ENCODE measurements at places on chromosomes 7 and 10. TPM values are rescaled to one million over a fixed set of nuclear protein-coding genes. Genes with fewer than 3 reads are reported as not detected.

- H3K4me1 ChIP-seq: no peaks in the 10 kb centered on the region
- H3K4me3 ChIP-seq: no peak overlapping the region
- DNase-seq: no peak
- peaks cover 3% of the 10 kb centered on the region for H3K27me3 ChIP-seq
These were observed 574.9 kb downstream of the GLRX3 start for GRCh38 chr10:130711072-130711471.

DNA sequence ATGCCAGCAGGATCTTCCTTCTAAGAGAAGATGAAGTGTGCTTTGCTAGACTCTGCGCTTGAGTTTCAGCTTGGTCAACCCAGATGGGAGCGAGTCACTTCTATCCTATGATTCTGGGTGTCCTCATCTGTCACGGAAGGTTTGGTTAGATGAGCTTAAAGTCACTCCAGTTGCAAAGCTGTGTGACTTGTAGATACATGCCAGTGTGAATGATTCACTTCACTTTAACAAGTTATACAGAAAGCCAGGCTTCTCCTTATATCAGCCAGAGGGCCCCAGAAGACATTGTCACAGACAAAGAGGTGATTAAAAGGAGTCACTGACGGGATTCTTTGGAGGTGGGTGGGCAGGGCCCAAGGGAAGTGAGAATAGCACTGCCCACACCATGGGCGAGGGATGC is 122.6 kb upstream of the PFKP start:
- H3K4me1 ChIP-seq: no peaks in the 10 kb centered on the region
- peaks cover 4% of the 10 kb centered on the region for H3K27me3 ChIP-seq
- no peaks in the 10 kb centered on the region for H3K36me3 ChIP-seq
- H3K27ac ChIP-seq: no peak overlapping the region
- no peak for DNase-seq
- H3K4me3 ChIP-seq: no peak overlapping the region

The TAS2R4 gene
- 1.5 TPM for total RNA-seq

GRCh38 chr10:1630304-1630703 is 107.0 kb downstream of the ADARB2 start:
- no peak for DNase-seq
- no peak overlapping the region for H3K4me3 ChIP-seq
- H3K27me3 ChIP-seq: peaks cover 2% of the 10 kb centered on the region
- H3K36me3 ChIP-seq: no peaks in the 10 kb centered on the region
- H3K4me1 ChIP-seq: no peaks in the 10 kb centered on the region
- no peak overlapping the region for H3K27ac ChIP-seq

- no peak overlapping the region for H3K4me3 ChIP-seq
- H3K27ac ChIP-seq: no peak overlapping the region
- no peak for DNase-seq
- H3K27me3 ChIP-seq: peaks cover 43% of the 10 kb centered on the region
These were observed 1.4 kb downstream of the STK32C start for GRCh38 chr10:132306343-132306685.

- H3K4me3 ChIP-seq: no peak overlapping the region
- no peak for DNase-seq
- H3K36me3 ChIP-seq: peaks cover 54% of the 10 kb centered on the region
- no peaks in the 10 kb centered on the region for H3K27me3 ChIP-seq
- H3K4me1 ChIP-seq: no peaks in the 10 kb centered on the region
- H3K27ac ChIP-seq: no peak overlapping the region
These were observed 78.7 kb upstream of the MKRN1 start for GRCh38 chr7:140557809-140558518.

The SAMD9 gene
- 6.1 TPM for total RNA-seq

- no peak overlapping the region for H3K4me3 ChIP-seq
- DNase-seq: no peak
- peaks cover 2% of the 10 kb centered on the region for H3K27me3 ChIP-seq
- no peak overlapping the region for H3K27ac ChIP-seq
- no peaks in the 10 kb centered on the region for H3K36me3 ChIP-seq
These were observed 18.9 kb downstream of the HTRA1 start for GRCh38 chr10:122480146-122480833.

GRCh38 chr7:97732565-97733275 is 834 bp downstream of the TAC1 start:
- H3K4me1 ChIP-seq: peaks cover 22% of the 10 kb centered on the region
- H3K4me3 ChIP-seq: peak overlapping the region; percentile 9
- peaks cover 38% of the 10 kb centered on the region for H3K27me3 ChIP-seq
- DNase-seq: no peak

DNA sequence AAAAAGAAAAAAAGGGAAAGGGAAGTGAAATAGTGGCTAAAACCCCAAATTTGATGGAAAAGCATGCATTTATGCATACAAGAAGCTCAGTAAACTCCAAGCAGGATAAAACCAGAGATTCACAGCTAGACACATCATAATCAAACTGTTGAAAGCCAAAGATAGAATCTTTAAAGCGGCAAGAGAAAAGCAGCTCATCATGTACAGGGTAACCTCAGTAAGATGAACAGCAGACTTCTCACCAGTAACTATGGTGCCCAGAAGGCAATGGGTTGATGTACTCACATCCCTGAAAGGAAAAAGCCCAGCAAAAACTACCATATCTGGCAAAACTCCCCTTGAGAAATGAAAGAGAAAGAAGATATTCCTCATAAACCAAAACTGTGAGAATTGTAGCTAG is 60.4 kb downstream of the TPST1 start:
- no peaks in the 10 kb centered on the region for H3K27me3 ChIP-seq
- no peaks in the 10 kb centered on the region for H3K4me1 ChIP-seq
- H3K4me3 ChIP-seq: no peak overlapping the region

- peaks cover 25% of the 10 kb centered on the region for H3K4me1 ChIP-seq
- DNase-seq: peak; percentile 54
- H3K4me3 ChIP-seq: peak within 1 kb of the TSS; percentile 27
- H3K36me3 ChIP-seq: no peaks in the 10 kb centered on the region
- H3K27me3 ChIP-seq: peaks cover 72% of the 10 kb centered on the region
These were observed at the start of gene MLXIPL for GRCh38 chr7:73623798-73624668. TSS of gene MLXIPL (minus strand) at chr7:73624522. CDS start at chr7:73624492, 30 bp downstream.

- no peaks in the 10 kb centered on the region for H3K36me3 ChIP-seq
- peaks cover 5% of the 10 kb centered on the region for H3K4me1 ChIP-seq
- no peak overlapping the region for H3K27ac ChIP-seq
- no peak overlapping the region for H3K4me3 ChIP-seq
- no peak for DNase-seq
These were observed 163.8 kb upstream of the KLF14 start for GRCh38 chr7:130897515-130898419.

The PNLIP gene
- total RNA-seq: 0.18 TPM

The TFAM gene
- total RNA-seq: 37.5 TPM

DNA sequence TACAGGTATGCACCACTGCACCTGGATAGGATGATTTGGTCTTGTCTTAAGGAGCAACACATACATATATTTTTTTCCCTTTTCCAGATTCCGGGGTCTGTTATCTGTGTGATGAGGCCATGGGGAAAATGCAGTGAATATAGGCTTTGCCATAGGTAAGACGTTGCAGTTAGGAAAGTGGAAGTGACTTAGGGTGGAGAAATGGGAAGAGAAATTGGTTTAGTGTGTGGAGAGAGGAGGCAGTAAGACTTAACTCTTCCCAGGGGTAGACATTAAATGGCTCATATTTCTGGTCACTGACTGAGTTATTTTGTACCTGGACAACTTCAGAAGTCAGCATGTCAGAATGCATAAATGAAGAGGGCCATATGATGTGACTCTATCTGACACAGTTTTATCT is 66.7 kb downstream of the PFKFB3 start:
- no peaks in the 10 kb centered on the region for H3K4me1 ChIP-seq
- no peaks in the 10 kb centered on the region for H3K36me3 ChIP-seq
- DNase-seq: no peak

The MMRN2 gene
- 23.1 TPM for total RNA-seq

The SGPL1 gene
- 17.4 TPM for total RNA-seq

- H3K36me3 ChIP-seq: no peaks in the 10 kb centered on the region
- H3K4me3 ChIP-seq: no peak overlapping the region
- no peak for DNase-seq
- no peaks in the 10 kb centered on the region for H3K27me3 ChIP-seq
- H3K4me1 ChIP-seq: no peaks in the 10 kb centered on the region
These were observed 31.5 kb upstream of the PRF1 start for GRCh38 chr10:70634011-70634410.

The GBX1 gene
- 0.44 TPM for total RNA-seq

The EEPD1 gene
- total RNA-seq: 10.8 TPM

The MBL2 gene
- total RNA-seq: not detected

GRCh38 chr10:33332183-33333065 is 2.0 kb downstream of the NRP1 start:
- peak overlapping the region; percentile 85 for H3K4me3 ChIP-seq
- H3K27ac ChIP-seq: peak overlapping the region; percentile 95
- peak; percentile 94 for DNase-seq
- H3K27me3 ChIP-seq: peaks cover 14% of the 10 kb centered on the region
- H3K4me1 ChIP-seq: peaks cover 18% of the 10 kb centered on the region
- H3K36me3 ChIP-seq: no peaks in the 10 kb centered on the region

The SRRM3 gene
- total RNA-seq: 0.31 TPM

DNA sequence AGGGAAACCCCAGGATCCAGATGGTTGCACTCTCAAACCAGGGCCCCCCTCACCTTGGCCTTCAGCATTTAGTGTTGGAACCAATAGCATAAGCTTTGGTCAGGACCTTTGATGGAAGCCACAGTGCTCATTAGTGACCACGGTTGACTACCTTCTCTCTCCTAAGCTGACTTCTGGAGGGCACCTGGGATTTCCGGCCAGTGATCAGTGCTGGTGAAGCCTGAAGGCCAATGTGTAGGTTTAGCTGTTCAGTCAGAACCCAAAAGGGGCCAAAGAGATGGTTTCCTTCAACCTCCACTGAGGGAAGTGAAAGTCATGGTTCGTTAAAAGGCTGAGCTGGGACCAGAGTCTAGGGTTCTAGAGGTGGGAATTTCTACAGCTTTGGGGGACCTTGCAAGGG is 46.4 kb downstream of the TCF7L2 start:
- H3K4me3 ChIP-seq: no peak overlapping the region
- peaks cover 18% of the 10 kb centered on the region for H3K4me1 ChIP-seq
- no peaks in the 10 kb centered on the region for H3K27me3 ChIP-seq
- no peak overlapping the region for H3K27ac ChIP-seq
- peaks cover 31% of the 10 kb centered on the region for H3K36me3 ChIP-seq

DNA sequence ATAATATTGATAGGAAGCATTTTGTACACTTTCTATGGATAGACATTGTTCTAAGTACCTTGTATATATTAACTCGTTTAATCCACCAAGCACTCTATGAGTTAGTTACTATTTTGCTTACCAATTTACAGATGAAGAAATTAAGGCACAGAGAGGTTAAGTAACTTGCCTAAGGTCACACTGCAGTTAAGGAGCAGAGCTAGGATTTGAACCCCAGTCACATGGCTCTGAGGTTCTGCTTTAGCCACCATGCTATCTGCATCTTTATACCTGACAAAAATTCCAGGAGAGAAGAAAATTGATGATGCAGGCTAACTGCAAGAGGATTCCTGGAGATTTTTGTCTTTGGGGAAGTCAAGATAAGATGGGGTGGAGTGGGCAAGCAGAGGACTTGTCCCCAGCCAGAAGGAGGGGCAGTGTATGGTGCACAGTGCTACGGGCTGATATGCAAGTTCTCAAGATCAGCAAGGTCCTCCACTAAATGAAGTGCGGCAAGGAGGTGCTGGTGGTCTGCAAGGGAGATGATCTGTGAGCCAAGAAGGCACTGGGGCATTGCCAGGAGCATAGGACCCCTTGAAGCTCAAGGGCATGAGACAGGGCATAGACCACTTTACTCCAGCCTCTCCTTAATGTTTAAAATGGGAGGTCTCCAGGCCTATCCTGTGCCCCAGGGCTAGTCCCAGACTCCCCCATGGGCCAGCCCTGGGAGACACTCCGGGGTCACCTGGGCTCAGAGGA is 430.6 kb downstream of the RPS24 start:
- no peak overlapping the region for H3K4me3 ChIP-seq
- H3K27me3 ChIP-seq: no peaks in the 10 kb centered on the region
- H3K27ac ChIP-seq: no peak overlapping the region
- H3K4me1 ChIP-seq: peaks cover 10% of the 10 kb centered on the region
- DNase-seq: no peak

DNA sequence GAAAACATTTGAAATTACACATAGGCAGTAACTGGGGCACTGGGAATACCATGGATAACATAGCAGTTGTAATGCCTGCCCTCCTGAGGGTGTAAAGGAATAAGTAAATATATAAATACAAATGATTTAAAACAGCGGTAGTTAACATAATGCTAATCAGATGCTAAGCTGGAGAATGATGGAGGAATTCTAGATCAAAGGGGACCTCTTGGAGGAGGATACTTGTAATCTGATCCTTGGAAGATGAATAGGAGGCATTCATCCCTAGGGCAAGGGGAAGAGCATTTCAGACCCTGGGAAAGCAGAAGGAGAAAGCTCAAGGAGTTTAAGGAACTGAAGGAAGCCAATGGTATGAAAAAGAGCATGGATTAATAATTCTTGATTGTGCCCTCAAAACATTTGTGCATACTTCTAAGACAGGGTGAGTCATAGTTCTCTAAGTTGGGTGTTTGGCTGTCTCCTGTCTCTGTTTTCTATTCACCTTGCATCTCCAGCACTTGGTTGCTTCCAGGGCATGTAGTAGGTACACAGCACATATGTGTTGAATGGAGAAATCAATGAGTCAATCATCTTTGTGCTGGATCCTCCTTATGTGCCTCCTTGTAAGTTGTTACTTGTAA is 54.8 kb upstream of the PLPP4 start:
- H3K4me1 ChIP-seq: no peaks in the 10 kb centered on the region
- DNase-seq: no peak

GRCh38 chr10:130748409-130749057 is 563.0 kb downstream of the TCERG1L start:
- no peak overlapping the region for H3K4me3 ChIP-seq
- DNase-seq: no peak
- no peaks in the 10 kb centered on the region for H3K36me3 ChIP-seq
- peaks cover 3% of the 10 kb centered on the region for H3K4me1 ChIP-seq

All from muscle of leg (tissue), 16 donors.